Stimulated activated CD4-positive, alpha-beta T cell treated with anti-CD3 and anti-CD28 coated beads, Interleukin-4, amount 100 ng/mL, for 1 hour (primary cell): ENCODE measurements at places on chromosomes 11 and 22.
A peak's percentile ranks its signal among the peaks of the same experiment; 100 is the strongest.

DNA sequence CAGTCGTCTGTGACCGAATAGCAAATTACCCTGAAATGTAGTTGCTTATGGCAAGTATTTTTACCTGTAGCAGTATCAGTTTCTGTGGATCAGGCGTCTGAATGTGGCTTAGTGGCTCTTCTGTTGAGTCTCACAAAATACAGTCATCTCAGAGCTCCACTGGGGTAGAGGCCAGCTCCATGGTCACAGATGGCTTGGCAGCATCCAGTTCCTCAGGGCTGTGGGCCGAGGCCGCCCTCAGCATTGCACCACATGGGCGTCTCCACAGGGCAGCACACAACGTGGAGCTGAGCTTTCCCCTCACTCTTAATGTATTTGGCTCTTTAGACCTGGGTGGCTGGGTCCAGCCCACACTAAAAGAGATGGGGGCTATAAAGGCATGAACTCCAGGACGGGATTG is 57.8 kb downstream of the SBF1 start:
- DNase-seq: no peak

DNA sequence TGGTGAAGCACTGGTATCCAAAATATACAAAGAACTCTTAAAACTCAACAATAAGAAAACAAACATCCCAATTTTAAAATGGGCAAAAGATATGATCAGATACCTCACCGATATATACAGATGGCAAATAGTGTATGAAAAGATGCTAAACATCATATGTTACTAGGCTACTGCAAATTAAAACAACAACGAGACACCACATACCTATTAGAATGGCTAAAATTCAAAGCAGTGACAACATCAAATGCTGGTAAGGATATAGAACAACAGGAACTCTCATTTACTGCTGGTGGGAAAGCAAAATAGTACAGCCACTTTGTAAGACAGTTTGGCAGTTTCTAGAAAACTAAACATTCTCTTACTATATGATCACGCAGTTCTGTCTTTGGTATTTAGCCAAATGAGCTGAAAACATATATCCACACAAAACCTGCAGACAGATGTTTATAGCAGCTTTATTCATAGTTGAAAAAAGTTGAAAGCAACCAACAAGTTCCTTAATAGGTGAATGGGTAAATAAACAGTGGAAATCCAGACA is 38.5 kb downstream of the SIK3 start:
- no peak for DNase-seq

- peak; percentile 30 for DNase-seq
Observed at GRCh38 chr22:19149047-19149883, 827 bp downstream of the GSC2 start.

GRCh38 chr11:61361237-61361740 is 393 bp downstream of the CYB561A3 start:
- DNase-seq: no peak
